ENCODE measurements at places on chromosomes 16 and 17.

DNA sequence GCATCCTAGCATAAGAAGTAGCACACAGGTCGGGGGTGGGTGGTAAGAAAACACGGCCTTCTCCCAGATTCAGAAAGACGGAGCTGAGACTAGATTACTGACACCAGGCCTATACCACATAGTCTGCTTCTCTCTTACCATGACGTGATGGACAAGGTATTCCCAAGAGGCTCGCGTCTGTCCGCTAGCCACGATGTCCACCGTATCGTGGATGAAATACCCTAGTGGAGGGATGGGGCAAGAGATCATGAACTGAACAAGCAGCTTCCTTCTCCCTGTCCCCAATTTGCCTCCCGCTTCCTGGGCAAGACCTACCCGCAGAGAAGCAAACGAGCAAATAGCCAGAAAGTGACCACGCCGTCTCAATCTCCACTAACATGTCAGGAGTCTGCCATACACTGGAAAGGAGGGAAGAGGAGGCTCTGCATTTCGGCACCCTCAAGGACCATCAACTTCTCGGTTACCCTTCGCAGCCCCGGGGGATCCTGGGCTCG lies 820 bp downstream of the TLCD1 start:
- DNase-seq = no peak

DNA sequence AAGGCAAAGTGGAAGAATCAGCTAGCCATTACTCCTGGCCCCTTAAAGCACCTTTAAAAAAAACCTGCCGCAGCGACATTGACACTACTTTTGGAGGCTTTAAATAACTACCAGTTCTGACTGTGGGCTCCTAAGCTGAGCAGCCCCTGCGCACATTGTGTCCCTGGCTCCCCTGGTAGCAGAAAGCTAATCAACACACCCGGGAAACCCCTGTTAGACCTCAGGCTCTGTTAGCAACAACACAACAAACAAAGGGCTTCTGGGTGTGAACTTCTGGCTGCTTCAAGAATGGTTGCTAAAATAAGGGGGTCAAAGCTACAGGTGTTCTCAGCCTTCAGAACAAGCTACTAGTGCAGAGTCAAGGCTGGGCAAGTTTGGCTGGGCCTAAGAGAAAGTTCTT lies 83.6 kb downstream of the TMEM100 start:
- DNase-seq = no peak

DNA sequence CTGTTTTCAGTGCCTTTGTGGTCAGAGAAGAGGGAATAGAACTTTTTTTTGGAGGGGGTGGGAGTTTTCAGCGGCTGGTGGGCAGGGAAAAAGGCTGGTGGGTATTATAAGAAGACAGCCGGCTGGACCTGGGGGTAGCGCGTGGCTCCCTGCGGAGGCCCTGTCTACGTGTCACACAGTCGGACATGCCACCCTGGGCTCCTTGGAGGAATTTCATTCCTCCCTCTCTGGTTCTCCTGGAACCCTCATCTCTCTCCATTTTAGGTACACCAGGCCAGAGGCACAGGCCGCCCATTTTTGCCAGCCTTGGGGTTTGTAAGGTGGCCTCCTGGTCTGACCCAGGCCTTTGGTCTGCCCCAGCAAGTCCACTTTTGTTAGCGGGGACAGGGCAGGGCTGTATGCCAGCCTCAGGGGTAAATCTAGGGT lies 908 bp downstream of the FKBP10 start:
- no peak for DNase-seq

DNA sequence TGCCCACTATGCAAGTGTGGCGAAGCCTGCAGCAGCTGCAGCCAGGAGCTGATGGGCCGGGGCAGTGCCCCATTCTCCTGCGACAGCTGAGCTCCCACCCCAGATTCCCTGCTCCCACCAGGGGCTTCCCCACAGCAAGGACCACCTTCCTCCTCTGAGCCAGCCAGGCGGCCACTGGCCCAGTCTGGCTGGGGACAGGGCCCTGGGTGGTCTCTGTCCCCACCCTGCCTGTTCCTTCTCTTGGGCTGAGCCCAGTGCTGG lies 5.6 kb upstream of the NPTX1 start:
- no peak for DNase-seq

GRCh38 chr17:81859906-81860755 lies at the start of gene P4HB:
TSS of gene P4HB (minus strand) at chr17:81860535. CDS start at chr17:81860471, 64 bp downstream.
- no peak for DNase-seq

- no peak for DNase-seq
Observed at GRCh38 chr16:49277766-49278566, 3.7 kb downstream of the CBLN1 start.

DNA sequence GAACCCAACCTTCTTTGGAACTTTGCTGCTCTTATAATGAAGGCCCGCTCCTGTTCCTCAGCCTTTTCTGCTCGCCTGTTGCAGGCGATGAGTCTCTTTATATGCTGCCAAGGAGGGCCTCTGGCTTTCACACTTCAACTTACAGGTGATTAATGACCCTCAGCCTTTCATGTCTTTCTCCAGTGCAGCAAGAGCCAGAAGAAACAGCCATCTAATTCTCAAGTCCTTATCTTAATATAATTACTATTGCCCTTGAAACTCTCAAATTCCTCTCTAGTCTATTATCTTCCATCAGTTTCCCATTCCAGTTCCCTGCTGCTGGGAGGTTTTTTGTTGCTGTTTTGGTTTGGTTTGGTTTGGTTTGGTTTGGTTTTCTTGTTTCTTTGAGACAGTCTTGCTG lies 121.8 kb upstream of the MED13 start:
- DNase-seq = no peak

GRCh38 chr17:10713318-10713717 lies 15.9 kb downstream of the ADPRM start:
- no peak for DNase-seq

- DNase-seq = no peak
Observed at GRCh38 chr17:43956222-43956621, 2.5 kb upstream of the PYY start.

DNA sequence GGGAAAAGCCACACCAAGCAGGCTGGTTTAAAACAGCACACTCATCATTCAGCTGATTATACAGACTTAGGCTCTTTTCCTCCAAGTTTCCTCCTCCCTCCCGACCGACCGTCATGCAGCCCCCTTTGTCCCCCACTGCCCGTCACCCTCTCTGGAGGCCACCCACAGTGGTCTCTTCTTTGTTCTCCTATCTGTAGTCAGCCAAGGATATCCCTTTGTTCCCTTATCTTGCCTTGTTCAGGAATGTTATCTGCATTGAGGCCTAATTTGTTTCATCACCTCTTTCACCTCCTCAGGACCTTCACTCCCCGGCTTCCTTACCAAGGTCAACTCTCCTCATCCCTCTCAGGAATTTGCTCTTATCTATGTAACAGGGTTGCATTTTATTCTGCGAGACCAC lies 186.4 kb upstream of the CDH13 start:
- DNase-seq = no peak

- no peak for DNase-seq
Observed at GRCh38 chr17:78826421-78826820, 14.2 kb downstream of the USP36 start.

DNA sequence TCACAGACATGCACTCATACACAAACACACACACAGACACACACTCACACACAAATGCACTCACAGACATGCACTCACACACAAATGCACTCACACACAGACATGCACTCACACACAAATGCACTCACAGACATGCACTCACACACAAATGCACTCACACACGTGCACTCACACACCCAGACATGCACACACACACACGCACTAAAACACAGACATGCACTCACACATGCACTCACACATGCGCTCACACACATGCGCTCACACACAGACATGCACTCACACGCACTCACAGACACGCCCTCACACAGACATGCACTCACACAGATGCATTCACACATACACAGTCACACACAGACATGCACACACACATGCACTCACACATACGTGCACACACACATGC lies 2.7 kb upstream of the ZNF469 start:
- DNase-seq = no peak

DNA sequence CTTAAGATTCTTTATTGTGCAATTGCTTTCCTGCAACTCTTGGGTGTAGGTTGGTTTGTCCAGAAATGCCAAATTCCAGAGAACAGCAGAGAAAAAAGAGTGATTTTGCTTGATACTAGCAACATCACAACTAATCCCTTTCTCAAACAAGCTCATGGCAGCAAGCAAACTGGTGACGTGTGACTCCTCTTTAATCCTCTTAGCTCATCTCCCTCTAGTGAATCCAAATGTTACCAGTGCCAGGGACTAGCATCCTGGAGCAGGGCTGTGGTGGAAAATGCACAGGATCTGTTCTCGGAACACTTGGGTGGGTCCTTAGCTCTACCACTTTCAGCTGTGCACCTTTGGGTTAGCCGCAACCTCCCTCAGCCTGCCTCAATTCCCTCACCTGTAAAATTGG lies 204.0 kb upstream of the CCL2 start:
- no peak for DNase-seq

DNA sequence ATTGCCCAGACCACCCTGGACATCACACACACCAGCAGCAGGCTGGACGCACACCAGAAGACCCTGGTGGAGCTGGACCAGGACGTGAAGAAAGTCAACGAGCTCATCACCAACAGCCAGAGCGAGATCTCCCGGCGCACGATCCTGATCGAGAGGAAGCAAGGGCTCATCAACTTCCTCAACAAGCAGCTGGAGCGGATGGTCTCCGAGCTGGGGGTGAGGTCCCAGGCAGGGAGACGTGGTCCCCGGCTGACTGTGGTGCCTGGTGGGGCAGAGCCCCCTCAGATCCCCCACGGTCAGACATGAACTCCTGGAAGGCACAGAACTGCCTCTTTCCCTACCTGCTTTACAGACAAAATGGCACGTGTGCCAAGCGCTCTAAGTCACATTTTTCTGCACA lies 16.6 kb upstream of the GAA start:
- no peak for DNase-seq

- DNase-seq = peak; percentile 39
Observed at GRCh38 chr16:22948603-22949368, 134.8 kb downstream of the HS3ST2 start.

DNA sequence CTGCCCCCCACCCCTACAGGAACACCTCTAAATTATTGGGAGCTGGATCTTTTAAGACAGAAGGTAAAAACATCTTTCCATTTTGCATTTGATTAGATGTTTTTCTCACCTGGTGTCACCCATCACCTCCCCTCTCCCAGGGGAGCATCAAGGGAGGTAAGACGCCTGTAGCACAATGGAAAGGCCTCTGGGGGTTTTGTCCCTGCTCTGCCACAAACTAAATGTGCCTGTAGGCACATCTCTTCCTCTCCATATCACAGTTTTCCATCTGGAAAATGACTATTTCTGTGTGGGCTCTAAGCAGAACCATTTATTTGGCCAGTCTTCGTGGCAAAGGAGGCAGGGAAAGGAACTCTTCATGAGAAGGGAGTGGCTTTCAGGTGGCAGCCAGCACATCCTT lies 76.6 kb downstream of the GNAO1 start:
- no peak for DNase-seq

DNA sequence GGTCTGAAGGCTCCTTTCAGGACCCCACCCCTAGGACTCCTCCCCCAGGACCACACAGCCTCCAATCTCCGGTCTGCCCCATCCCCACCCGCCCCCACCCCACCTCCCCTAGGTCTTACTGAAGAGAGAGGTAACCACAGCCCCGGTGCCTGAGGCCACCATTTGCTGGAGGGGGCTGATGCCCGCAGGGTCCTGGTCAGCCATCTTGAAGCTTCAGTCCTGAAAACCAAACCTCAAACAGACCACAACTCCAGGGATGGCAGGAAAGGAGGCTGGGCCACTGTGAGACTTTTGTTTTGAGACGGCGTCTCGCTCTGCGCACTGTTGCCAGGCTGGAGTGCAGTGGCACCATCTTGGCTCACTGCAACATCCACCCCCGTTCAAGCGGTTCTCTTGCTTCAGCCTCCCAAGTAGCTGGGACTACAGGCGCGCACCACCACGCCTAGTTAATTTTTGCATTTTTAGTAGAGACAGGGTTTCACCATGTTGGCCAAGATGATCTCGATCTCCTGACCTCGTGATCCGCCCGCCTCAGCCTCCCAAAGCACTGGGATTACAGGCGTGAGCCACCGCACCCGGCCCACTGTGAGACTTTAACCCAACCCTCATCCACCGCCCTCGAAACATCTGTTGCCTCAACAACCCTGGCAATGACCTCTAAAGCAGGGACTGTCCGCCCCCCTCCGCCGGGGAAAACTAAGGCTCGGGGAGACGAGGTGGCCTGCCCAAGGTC lies 1.1 kb downstream of the SLC25A39 start:
- DNase-seq = no peak

GRCh38 chr17:63622574-63623390 lies 565 bp downstream of the MAP3K3 start:
- peak; percentile 24 for DNase-seq

DNA sequence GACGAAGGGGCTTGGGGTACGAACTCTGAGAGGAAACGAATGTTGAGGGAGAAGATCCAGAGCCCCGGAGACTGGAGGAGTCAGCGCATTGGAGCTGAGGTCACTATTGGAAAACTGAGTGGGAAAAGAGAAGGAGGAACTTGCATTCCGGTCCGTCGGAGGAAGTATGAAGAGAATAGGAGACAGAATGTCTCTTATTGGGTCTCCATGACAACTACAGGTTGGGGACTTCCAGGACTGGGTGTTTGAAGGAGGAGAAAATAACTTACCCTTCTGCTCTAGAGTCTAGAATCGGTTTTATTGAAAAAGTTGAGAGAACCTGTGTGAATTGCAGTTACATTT lies 537 bp downstream of the GOSR1 start:
- DNase-seq = no peak

DNA sequence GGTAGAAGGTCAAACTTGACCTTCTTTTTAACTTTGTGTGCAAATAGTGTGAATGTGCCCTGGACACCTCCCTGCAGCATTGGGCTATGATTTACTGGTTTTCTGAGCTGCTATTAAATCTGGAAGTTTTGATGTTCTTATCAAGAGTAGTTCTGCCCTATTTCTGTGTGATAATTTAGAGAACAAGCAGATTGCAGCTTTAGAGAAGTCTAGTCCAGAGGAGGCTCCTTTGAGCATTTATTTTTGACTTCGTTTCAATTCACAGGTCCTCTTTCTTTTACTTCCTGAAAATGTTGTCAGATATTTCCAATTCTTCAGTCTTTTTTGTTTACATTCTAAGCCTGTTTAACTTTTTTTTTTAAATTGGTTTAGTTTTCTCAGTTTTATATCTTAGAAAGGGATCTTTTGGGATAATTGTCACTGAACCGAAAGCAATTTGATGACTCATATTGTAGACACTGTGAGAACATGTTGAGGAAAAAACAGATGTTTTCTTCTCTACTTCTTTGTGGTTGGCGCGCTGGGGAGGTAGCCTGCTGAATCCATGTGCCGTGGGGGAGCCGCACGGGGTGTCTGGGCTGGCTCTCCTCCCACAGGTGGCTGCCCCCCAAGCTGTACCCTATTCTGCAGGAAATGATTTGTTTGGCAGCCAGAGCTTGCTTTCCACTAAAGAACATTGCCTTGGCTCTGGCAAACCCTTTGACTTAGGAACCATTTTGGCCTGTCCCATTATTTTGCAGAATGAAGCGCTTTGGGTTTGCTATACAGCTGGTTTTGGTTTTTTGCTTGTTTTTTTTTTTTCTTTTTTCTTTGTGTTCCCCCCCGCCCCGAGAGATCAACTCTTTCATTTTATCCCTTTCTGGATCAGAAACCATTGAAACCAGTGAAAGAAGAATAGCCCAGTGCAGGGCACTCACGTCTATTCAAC lies 53.4 kb downstream of the MFSD11 start:
- DNase-seq = no peak

- no peak for DNase-seq
Observed at GRCh38 chr16:83806036-83806435, 1.7 kb upstream of the HSBP1 start.

All from amygdala (tissue), 56 donors.